ENCODE measurements at places on chromosomes 7 and 10.

DNA sequence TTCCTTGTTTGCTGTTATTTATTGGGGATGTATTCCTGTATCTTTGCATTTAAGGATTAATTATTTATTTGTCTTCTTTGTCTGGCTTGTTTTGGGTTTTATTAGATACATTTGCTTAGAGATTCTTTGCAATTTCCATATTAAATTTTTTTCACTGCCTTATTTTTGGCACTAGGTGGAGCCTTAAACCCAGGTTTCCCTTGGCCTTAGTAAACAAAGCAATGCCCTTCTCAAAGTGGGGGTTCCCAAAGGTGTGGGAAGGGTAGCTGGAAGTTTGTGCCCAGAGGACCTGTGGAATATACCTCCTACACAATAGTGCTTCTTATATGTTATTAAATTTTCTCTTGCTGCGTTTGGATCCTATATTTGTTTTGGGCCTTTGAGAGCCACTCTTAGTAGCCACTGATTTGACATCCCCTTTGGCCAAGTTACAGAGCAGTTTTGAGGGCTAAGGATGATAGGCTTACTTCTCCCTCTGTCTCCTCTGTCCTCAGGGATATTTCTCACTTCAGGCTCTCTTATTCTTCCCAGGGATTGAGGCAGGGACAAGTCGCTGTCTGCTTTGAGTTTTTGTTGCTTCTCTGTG, 162.3 kb downstream of the ITGB1 start:
- DNase-seq, result peak; percentile 47

DNA sequence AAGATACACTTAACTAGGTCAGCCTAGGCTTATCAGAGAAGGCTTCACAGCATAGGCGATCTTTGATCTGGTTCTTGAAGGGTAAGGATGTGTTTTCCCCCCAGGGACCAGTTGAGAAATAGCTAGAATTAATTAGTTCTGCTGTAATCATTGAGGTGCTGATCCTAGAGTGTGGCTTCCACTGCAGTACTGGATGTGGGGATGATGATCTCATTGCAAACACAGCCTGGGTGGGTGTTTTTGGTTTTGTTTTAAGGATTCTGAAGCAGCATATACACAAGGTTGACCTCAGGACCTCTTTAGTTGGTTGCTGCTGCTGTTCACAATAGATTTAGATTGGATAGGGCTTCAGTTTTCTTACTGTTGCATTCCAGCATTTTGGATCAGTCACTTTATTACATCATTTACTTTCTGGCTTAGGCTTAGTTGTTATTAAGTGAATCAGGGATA, 159.7 kb downstream of the AUTS2 start:
- DNase-seq, result no peak

- DNase-seq, result peak; percentile 92
These were observed 178.3 kb downstream of the GRID1 start for GRCh38 chr10:86188326-86188725.

DNA sequence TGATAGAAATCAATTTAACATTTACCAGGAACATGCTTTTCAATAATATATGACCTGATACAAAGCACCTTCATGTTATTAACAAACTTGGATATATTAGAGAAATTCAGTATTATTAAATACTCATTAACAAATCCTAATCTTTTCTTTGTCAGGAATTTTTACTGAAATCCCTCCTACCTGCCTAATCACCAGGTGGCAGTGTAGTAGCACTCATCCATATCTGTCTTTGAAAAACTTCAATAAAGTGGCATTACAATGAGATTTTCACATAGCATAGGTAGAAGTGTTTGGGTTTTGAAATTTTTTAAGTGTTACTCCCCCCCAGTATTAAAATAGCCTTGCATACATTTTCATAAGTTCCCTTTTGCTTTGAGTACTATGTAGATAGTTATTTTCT, 1246.6 kb upstream of the LRRN3 start:
- DNase-seq, result no peak

GRCh38 chr10:118817328-118818068, 62.7 kb upstream of the CACUL1 start:
- DNase-seq, result no peak

DNA sequence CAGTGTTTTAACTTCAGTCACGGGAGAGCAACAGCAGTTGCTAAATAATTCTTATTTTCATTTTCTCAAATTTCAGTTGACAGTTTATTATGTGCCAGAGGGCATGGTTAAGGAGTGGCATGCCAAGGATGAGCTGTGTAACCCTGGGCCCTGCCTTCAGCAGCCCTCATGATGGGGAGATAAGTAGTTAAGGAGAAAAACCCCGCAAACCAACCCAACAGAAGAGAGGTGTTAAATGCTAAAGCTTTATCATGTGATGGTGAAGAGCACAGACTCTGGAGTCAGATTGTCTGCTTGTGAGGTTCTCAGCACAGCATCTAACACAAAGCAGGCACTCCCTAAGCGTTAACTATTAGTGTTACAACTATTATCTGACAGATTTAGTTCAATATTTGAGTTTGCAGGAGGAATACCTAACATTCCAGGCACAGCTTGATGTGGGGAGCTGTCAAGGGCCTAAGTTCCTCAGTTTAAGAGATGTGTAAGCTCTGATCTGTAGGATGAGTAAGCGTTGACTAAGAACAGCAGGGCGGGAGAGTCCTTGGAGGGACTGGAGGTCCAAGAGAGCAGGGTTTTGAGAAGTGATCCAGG, 29.6 kb downstream of the STAM start:
- no peak for DNase-seq

DNA sequence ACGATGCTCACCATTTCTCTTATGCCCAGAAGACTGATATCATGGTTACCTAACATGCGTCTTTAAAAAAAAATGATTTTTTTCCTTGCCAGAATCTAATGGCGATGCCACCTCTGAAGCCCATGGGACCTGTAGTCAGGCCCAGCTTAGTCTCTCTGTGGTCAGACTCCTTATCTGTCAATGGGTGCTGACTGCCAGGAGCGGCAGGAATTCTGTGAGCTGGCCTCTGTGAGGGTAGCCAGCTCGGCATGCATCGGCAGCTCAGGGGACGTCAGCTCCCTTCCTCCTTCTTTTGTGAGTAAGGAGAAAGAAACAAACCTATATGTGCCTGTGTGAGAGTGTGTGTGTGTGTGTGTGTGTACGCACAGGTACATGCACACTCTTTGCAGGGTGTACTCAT, 49.9 kb upstream of the ZRANB1 start:
- DNase-seq, result no peak

DNA sequence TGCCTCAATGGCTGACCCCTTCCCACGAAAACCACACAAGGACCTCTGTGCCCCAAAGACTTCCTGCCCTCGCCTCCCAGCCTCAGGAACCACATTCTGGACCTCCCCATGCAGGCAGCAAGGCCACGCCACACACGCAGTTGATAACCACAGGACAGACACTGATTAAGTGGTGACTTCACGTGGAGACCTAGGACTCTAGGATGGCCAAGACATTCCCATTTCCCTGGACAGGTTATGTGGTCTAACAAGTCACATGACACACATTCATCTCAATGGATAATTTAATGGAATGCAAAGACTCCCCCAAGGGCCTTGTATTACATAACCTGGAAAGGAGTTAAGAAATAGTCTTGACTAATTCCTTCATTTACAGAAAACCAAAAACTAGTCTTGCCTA, 110.2 kb downstream of the LARP4B start:
- DNase-seq, result no peak

DNA sequence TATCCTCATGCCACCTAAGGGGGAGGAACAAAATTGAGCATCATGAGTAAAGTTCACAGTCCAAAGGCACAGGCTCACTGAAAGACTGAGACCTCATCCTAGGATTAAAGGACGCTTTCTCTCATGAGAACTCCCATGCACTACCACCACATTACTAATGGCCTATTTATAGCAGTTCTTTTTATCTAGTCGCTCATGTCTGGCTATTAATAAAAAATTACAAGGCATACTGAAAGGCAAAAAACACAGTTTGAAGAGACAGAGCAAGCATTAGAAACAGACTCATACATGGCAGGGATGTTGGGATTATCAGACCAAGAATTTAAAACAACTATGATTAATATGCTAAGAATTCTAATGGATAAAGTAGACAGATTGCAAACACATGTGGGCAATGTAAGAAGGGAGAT, 46.0 kb upstream of the CDK13 start:
- no peak for DNase-seq

DNA sequence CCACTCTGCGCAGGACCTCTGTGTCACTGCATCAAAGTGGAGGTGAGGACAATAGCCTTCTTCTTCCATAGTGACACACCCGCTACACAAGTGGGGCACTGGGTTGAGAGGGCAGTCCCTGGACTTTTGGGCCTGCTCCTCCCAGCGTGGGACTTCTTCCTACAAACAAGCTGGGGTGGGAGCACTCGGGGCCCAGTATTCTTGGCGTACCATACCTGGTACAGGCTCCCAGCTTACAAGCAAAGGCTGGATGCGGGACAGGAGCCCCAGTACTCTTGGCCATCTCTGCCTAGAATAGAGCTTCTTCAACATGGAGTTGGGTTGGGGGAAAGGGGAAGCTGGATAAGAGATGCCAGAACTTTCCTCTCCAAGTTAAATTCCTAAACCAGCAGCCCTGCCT, 426.8 kb upstream of the FOXK1 start:
- no peak for DNase-seq

DNA sequence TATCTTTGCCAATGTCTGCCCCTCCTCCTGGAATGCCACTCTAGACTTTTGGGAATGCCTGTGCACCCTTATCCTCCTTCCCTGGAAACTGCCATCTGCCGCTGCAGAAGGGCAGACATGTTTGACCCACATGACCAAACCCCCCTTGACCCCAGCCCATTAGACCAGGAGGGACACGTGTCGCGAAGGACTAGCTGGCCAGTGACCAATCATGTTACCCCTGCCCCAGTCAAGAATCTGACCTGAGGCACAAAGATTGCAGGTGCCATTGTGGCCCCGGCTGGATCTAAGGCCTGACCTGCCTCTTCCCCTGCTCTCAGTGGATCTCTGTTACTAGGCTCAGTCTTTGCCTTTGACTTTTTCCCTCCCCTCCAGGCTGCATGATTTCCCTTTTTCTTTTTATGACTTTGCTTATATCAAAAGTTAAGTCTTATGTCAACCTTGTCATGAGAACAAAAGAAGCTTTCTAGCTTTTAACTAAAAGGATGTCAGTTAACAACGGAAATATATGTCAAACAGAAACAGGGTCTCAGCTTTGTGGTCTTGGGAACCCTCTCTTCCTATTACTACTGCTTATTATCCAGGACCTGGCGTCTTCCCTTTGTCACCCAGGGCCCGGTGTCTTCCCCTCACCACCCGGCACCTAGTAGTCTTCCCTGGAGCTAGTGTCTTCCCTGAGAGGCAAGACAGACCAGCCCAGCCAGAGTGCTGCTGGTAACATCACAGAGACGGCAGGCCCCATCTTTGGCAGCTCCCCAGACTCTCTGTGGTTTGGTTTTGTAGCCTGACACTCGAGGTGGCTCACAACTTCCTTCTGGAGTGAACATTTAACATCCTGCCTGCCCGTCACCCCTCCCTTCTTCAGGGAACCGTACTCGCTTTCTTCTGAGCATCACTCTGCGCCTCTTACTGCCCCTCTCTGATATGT, 24.4 kb upstream of the PPIF start:
- DNase-seq, result peak; percentile 74

DNA sequence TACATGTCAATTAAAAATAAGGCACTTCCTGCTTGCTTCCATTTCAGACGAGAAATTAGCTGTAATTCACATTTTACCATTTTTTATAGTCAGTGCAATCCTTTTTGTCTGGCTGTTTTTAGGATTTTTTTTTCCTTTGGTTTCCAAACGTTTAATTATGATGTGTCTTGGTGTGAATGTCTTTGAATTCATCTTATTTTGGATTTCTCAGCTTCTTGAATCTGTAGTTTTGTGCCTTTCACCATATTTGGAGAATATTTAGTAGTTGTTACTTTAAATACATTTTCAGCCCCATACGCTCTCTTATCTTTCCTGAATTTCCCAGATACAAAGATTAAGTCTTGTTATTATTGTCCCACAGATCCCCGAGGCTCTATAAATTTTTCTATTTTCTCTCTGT, 2.4 kb upstream of the SCART1 start:
- DNase-seq, result no peak

GRCh38 chr10:132685101-132685891, 100.7 kb downstream of the NKX6-2 start:
- peak; percentile 92 for DNase-seq

DNA sequence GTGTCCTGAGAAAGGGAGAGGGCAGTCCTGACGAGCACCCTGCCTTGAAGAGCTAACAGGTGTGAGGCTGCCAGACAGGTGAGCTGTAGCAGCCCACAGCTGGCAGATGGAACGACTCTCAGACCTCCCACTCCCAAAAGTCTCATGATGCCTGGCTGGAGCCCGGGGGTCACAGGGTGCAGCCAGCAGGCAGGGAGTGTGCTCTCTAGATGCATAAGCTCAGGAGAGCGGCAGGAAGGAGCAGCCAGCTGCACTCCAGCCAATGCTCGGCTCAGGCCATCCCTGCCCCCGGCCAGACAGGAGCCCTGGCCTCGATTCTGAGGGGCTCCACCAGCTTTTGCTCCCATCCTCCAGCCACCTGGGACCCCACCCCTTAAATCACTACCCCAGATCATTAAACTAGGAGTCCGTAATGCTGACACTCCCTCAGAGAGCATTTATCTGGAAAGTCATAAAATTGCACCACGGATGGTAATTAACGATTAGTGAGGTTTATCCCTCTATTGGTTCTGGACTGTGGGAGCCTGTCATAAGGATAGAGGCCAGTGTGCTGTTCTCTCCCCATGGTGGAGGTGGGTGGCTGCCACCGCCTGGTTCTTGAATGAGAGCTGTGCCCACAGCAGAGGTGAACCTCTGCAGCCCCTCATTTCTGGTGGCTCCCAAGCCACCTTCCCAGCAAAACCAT, 63.5 kb upstream of the ZMIZ1 start:
- DNase-seq, result no peak

DNA sequence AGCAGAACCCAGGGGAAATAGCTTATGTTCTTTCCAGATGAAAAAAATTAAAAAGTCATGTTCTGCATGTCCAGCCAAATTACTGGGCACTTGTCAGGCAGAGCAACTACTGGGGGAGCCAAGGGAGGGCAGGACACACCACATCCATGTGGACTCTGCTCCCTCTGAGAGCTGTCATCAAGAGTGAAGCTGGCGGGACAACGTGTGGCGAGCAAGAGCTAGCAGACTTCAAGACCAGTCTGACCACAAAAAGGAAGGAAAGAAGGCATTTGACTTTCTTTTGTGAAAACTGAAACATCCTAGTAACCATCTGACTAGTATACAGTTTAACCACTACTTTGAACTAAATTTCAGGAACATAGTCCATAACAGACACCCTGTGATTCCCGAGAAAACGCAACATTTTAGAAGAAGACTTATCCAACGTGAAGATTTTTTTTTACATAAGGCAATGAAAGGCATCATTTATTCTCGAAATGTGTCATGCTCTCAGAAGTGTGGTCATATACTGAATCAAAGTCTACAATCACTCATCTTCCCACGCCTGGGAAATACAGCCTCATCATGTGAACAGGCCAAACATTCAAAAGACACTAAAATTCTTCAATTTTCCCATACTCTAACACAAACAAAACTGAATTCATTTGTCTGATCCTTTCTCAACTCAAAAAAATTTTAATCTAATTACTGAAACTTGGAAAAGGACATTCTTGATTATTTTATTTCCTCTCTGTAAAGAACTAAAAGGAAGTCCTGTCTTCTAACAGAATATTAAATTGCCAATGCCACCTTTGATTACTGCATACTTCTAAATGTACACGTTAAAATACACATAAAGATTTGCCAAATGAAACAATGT, 15.5 kb downstream of the CYTH3 start:
- DNase-seq, result peak; percentile 66

GRCh38 chr10:30059209-30060107, at the start of gene JCAD:
JCAD (minus strand) TSS chr10:30059586; CDS start chr10:30047812, 11,774 bp downstream.
- no peak for DNase-seq

- no peak for DNase-seq
These were observed 6.6 kb downstream of the AIFM2 start for GRCh38 chr10:70125918-70126552.
